ENCODE measurements at places on chromosomes 7 and 10.

- DNase-seq = no peak
Measured at GRCh38 chr10:45040921-45041542, 40.3 kb downstream of the ZNF22 start.

DNA sequence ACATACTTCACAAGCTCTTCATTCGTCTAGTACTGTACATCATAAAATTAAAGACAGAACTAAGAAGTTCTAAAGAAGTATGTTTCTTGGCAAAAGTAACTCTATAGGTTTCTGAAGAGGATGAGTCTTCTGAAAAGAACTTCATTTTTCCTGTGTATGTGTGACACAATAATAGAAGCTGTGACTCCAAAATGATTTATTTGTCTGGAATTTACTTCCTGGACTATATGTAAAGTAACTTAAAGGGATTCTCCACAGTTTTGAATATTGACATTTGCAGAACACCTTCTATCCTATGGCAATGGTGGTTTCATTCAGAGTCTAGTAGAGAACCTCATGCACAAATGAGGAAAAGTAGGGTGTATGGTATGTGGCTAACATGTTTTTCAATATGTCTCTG, 19.8 kb upstream of the CLDN12 start:
- no peak for DNase-seq

DNA sequence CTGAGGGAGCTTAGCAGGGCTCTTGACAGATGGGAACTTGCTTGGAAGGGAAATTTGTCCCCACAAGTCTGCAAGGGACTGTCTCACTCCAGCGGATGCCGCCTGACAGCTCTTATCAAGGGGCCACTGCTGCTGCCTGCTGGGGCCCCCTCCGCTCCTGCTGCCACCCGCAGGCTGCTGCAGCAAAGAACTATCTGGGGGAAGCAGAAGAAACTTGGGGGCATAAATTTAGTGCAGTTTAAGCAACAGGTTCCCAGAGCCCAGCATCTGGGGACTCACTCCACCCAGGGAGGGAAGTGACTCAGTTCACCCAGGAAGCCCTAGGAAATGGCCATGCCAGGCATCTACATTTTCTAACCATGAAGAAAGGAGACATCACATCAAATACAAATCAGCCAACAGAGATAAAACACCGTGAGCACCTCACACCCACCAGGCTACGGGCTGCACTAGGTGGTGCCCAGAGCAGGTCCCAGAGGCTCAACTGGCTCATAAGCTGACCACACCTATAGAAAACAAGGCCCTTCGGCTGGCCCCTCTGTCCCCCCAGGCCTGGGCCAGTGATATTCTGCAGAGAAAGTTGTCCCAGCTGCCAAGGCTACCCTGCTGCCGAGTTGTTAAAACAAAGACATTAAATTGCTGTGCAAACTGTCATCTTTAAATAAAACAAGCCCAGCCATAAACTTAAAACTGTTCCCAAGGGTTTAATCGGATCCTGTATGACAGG, 3.7 kb downstream of the RGS10 start:
- DNase-seq = no peak

DNA sequence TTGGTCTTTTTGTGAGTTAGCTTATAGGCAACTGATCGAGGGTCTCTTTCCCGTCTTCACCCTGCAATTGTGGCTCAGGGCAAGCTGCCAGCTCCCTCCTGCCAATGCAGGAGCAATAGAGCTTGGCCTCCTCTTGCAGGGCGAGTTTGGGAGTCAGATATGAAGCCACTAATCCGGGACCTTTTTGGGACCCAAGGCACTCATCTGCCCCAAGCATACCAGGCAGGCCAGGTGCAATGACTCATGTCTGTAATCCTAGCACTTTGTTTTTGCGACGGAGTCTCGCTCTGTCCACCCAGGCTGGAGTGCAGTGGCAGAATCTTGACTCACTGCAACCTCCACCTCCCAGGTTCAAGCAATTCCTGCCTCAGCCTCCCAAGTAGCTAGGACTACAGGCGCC, 21.1 kb downstream of the LIMK1 start:
- DNase-seq = no peak

DNA sequence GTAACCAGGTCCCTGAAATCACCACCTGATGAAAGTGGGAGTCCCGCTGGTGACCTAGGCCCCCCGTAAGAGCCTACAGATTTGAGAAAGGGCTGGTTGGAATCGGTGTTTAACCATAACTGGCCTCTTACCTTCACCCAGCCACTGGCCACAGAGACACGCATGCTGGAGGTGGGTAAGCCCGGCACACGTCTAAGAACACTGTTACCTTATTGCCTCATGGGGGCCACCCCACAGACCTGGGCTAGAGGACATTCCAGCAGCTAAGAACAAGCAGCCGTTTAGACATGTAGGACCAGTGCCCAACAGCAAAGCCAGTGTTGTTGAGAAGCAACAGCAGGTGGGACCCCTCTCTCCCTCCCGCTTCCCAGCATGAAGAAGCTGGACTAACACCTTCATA, 2.5 kb upstream of the GDF2 start:
- no peak for DNase-seq

DNA sequence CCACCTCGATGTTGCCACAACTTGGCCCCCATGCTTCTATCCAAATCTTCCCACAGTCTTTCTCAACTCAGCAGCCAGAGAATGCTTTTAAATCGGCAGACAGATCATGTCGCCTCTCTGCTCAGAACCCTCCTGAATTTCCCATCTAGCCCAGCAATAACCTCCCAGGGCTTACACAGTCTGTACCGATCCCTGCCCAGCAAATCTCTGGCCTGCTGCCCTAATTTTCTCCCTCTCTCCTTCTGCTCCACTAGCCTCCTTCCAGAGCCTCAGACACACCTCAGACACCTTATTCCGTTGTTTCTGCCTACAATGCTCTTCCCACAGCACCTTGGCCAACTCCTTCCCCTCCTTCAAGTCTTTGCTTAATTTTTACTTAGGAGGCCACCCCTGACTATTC, 32.3 kb downstream of the MDH2 start:
- no peak for DNase-seq

DNA sequence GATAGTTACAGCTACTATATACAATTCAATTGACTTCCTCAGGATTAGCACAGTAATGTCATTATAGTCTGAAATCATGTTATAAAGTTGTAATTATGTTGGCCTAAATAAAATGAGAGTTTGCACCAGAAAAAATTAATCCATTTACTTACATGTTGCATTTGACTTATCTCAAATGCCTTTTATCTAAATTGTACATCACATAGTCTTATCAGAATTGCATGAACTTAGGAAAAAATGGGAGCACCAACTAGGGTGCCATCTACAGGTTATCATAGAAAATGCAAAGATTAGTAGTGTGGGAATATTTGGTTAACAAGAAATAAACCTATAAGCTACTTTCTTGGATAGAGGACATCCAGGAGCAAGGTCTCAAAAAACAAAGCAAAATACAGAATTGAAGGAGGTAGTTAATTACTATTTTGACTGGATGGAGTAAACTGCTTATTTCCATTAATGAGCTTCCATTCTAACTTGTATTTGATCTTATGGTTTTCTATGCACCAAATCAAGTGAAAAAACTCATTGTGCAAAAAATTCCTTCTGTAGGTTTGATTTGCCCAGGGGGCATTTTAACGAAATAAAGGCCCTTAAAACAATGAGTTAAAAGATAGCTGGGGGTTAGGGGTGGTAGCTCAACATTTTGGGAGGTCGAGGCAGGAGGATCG, 60.0 kb upstream of the ORC5 start:
- no peak for DNase-seq

GRCh38 chr10:94216201-94216600, 146.5 kb downstream of the NOC3L start:
- DNase-seq = no peak

GRCh38 chr7:33733870-33734650, 171.3 kb upstream of the BMPER start:
- no peak for DNase-seq

GRCh38 chr7:157793087-157793353, 456.2 kb downstream of the DNAJB6 start:
- DNase-seq = no peak

- DNase-seq = no peak
Measured at GRCh38 chr7:155428171-155428834, 29.6 kb upstream of the EN2 start.

GRCh38 chr7:17581301-17581700, 282.8 kb downstream of the AHR start:
- DNase-seq = no peak

DNA sequence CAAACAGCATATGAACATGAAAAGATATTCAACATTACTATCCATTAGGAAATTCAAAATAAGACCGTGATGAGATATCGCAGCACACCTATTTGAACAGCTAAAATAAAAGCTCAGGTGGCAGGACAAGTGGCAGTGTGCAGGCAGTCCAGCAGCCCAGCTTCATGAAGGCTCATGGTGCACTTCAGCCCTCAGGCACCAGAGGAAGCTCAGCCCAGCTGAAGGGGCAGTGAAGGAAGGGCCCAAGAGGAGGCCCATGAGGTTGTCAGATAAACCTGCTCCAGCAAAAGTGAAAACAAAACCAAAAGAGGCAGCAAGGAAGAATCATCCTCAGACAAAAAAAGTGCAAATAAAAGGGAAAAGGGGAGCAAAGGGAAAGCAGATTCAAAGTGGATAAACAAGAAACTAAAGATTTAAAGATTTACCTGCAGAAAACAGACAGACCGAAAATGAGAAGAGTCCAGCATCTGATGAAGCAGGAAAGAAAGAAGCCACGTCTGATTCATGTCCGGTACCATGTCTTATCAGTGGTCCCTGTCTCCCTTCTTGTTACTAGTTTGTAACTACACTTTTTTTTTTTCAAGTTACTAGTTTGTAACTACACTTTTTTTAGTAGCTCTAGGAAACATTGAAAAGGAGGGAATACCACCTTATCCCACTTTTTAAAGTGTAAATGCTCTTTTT, 15.0 kb upstream of the FAM24B start:
- no peak for DNase-seq

GRCh38 chr7:102291056-102291915, 4.6 kb downstream of the SH2B2 start:
- no peak for DNase-seq

DNA sequence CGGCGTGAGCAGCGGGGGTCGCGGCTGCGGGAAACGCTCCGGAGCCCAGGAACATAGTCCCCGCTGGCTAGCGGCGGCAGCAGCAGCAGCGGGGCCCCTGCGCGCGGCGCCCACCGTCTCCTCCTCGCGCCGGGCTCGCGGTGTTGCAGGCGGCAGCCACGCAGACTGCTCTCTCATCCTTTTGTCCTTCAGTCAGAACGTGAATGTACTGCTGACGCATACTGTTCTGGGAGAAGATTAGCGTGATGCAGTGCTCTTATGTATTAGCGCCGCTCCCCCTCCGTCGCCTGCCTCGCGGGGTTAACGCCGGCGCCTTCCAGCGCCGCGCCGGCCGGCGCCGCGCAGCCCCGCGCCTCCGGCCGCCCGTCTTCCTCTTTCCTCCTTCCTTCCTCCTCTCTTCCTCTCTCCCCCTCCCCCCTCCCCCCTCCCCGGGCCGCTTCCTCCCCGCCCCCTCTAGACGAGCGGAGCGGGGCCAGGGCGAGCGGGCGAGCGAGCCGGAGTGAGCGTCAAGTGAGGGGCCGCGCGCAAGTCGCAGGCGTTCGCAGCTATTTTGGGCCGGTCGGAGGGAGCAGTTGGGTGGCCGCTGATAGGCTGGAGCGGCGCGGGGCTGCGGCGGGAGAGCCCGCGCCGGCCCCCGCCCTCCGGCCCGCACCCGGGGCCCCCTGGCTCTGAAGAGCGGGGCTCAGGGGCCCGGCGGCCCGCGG, 816 bp upstream of the LRRC4 start:
- peak; percentile 58 for DNase-seq

DNA sequence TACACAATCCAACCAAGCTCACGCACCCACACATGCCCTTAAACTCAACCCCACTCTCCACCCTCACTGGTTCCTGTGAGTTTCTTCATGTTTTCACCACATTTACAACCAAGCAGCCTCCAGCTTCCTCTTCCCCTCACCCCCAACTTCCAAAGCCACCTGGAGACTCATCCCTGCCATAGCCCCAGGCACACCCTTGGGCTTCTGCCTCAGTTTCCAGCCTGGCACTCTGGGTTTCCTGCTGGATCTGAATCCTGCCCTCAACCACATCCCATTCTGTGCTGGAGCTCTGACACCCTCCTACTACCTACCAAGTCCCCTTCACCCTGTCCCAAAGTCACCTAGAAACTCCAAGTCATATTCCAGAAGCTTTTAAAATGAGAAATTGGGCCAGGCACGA, 29.4 kb downstream of the CCDC3 start:
- no peak for DNase-seq

- DNase-seq = no peak
Measured at GRCh38 chr7:137992104-137992549, 9.8 kb downstream of the CREB3L2 start.

DNA sequence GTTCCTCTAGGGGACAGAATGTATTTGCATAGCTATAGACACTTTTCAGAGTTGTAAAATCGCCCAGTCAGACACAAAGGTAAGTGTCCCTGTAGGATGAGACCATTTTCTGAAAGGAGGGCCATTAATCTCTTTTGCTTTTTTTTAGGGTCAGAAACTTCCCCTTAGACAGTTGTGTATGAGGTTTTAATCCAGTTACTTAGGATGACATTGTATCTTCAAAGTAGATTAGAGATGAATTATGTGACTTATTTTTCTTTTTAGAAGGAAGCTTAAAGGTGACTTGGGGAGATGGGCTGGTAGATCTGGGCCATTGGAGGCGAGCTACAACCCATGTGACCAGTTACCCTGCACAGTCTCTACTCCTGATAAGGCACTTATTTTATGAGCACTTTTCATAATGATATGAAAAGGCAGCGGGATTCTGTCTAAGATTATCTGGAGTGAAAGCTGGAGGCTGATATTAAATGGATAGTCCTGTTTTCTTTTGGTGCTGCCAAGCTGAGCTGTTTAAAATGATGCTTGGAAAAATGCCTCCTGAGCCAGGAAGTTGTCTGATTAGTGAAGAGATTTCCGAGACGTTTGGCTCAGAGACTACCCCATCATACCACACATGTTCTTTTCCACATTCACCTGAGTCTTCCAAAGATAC, 264.3 kb downstream of the AUTS2 start:
- no peak for DNase-seq

DNA sequence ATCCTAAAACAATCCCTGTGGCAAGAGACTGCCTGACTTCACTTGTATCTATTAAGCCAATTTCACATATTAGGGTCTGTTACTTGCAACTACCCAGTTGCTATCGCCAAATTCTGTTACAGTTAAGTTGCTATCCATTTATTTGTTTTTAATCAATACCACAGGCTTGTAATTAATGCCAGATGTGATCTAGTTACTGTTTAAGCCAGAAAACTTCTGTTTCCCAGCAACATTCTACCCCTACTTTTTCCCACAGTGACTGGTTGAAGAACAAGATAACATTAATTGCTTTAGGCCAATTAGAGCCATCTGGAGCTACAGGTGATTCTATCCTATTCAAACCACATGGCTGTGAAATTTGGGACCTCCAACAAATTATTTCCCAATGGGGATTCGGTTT, 131.3 kb downstream of the ALOX5 start:
- DNase-seq = no peak

- DNase-seq = no peak
Measured at GRCh38 chr7:50202052-50202555, 102.4 kb upstream of the IKZF1 start.

GRCh38 chr7:43758822-43759683, 573 bp downstream of the BLVRA start:
- DNase-seq = no peak

Data from left hindlimb (tissue), 1 donor.